Activated gamma-delta T cell (primary cell): ENCODE measurements at places on chromosomes 2 and 18.

DNA sequence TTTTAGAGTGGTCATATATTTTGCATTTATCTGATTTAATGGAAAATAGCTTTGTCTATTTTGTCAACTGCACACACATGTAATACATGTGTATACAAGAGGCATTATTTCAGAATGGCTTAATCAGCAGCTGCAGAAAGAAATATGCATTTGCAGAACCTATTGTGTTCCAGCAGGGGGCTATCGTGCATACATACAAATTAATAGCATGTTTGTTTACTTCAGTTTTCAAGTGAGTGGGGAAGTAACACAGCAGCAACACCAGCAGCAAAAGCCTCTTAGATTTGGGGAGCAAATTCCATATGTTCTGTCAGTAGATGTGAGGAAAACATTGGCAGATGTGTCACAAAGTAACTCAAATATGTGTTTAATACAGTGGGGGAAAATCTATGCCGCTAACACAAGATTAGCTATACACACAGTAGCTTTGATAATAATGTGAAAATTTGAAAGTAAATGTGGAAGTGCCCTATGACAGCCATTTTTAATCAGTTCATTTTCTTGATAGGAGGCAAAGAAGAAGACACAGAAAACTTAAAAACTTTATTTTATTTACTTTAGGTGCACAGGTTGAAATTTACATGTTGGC lies 218.1 kb downstream of the WDR7 start:
- no peak for DNase-seq

DNA sequence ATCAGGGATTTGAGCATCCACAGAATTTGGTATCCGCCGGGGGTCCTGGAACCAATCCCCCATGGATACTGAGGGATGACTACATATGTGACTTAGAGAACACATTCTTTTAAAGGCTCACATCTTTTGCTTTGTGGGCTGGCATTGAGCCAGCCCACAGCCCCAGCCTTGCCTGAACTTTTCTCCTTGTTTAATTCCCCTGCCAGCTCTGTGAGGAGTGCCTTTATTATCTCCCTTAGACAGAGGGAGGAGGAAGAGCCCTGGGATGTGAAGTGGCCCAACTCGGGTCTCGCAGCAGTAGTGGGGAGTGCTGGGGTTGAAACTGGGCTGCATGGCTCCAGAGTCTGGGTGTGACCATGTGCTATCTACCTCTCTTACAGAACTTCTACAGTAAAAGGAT lies 7.6 kb downstream of the TTC39C start:
- no peak for DNase-seq

DNA sequence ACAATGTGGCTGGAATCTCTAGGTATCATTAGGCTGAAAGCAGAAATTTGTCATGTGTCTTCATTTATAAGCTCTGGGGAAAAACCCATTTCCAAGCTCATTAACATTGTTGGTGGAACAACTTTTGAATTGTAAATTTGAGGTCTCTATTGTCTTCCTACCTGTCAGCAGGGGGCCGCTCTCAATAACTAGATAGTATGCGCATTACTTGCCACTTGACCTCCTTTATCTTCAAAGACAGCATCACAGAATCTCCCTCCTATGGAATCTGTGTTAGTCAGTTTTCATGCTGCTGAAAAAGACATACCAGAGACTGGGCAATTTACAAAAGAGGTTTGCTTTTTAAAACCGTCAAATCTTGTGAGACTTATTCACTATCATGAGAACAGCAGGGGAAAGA lies 223.1 kb downstream of the CALCRL start:
- DNase-seq = no peak

- DNase-seq = no peak
These were observed 118.4 kb upstream of the NABP1 start for GRCh38 chr2:191559569-191559968.

DNA sequence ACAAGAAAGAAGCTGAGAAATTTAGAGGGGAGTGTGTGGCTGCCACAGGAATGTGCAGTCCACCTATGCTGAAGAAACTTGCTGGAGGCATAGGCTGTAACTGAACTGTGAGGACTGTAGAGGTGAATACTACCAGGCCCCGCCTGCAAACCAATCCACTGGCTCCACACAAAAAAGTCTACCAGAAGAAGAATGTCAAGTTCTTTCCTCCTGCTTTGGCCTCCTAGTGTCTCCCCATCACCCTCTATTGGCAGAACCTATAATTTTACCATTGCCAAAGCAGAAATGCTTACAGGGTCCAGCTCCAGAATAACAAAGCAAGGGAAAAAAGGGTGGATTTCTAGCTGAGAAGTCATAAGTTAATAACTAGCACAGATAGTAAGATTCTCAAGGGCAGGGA lies 5.9 kb upstream of the ATP5MC3 start:
- no peak for DNase-seq

DNA sequence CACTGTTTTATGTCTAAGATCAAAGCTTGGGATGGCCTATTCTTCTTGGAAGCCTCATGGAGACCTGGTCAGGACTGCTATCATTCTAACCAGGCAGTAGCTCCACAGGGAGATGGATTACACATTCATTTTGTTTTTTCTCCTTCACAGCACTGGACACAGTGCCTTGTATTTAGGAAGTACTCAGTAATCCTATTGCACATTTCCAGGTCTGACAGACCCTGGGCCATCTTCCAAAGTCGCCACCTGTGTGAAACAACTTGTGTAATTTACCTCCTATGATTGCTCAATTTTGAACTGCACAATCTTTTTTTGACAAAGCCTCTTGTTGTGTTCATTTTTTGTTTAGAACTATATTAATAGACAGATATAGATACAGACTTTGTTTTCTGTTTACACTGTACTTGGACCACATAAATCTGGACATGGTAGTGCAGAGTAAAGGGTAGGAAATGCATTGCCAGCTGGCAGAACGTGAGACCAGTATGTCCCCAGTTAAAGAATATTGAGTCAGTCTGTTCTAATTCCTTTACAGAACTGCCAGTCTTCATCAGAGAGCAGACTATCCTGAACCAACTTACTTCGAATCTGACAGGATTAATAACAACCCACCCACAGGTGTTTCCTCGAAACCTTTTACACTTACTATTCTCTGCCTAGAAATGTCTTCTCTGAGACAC lies 277.8 kb upstream of the CYRIA start:
- DNase-seq = no peak

DNA sequence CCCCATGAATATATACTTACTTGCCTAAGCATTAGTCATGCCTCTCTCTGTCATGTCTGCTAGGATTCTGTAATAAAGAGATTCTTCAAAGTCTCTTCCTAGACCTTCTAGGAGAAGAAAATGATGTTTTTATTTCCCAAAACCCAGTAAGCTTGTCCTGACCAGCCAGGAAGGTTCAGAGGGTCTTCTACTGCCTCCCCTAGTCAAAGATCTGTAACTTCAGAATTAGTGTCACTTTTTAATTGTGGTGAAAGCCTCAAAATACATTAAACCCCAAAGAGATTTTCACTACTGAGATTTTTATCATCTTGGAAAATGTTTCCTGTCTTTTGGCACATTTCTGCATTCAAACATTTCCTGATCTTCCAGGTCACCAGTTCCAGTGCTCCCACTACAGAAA lies 232.9 kb upstream of the STK17B start:
- no peak for DNase-seq

GRCh38 chr2:20633794-20634506 lies 16.9 kb downstream of the HS1BP3 start:
- no peak for DNase-seq

DNA sequence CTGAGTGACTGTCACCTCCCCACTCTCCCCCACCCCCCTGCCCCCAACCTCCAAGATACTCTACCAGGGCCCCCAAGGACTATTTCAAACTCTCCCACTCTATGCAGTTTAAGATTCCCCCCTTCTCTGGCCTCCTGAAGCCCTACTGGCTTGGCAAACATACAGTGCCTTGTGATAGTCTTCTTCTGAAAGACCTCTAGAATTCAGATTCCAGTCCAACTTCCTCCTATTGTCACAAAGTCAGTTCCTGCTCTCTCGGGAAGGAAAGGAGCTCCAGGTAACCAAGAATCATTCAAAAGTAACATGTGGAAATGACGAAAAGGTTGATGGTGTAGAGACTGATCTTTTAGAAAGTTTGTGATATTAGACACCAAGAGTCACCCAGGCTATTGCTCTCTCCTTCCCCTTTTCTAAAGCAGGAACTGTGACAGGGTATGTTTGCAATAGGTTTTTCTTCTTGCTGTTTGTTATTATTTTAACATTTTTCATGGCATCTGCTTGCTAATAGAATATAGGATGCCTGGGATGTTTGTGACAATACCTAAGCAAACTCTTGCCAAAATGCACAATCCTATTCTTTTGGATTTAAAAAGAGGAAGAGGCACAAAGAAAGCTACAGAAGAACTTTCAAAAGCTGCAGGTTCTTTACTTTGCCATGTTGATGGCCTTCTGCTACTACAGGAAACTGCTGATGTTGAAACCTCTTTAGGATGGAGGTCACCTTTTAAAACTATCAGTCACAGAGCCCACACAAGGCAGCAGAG lies 93.5 kb upstream of the MGAT4A start:
- DNase-seq = no peak

DNA sequence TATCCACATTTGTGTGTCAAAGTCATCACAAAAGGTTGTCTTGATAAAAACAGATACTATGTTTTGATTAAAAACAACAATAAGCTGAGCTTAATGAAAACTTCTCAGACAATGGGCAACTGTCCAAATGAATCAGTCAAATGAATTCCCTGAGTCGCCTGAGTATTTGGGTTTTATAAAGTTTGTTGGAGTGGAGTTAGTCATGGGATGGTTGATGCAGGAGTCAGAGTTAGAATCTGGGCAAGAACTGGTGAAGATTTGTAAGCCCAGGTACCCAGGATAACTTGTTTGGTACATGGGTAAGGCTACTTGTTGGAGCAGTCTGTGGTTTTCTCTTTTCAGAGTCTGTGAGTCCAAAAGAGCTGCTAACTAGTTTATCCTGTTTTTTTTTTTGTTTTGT lies 34.4 kb upstream of the RAPGEF4 start:
- no peak for DNase-seq
